DND-41 (cell line): ENCODE measurements at places on chromosomes 4 and X.

DNA sequence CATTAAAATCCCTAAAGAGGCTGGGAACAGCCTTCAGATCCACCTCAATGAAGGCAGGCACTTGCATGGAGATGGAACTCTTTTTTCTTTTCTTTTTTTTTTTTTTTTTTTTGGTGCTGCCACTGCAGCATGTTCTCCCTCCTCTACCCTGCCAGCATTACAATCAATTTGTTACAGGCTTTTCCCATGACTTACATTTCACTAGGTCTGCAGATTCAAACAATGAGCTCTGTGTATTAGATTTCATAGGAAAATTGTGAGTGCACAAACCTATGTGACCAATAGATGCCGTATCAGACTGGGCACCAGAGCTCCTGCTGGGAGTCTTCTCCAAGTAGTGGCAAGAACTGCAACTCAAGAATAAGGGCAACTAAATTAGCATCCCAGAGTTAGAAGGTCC, 63.8 kb upstream of the GABRQ start:
- no peak for DNase-seq

DNA sequence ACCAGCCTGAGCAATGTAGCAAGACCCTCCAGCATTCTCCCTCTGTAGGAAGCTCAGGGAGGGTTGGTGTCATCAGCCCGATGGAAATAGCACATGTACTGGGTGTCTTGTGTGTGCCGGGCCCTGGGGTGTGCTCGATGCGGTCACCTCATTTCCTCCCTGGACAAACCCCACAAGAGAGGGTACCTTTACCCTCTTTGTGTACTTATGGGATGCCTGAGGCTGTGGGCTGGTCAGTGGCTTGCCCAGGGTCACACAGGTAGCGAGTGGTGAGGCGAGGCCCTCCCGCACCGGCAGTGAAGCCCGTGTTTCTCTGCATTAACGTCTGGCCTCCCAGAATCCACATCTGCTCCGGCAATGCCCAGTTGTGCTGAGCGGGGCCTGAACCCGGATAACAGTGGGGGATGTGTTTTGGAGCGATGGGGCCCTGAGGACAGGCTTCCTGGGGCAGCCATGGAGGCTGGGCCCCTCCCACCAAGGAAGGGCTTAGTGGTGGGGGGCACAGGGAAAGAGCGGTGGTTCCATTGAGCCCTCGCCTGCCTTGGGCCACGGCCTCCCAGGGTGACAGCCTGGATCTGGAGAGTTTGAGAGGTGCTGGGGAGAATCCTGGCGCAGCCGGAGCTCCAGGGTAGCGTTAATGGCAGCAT, 8.1 kb downstream of the PSAPL1 start:
- DNase-seq = no peak

DNA sequence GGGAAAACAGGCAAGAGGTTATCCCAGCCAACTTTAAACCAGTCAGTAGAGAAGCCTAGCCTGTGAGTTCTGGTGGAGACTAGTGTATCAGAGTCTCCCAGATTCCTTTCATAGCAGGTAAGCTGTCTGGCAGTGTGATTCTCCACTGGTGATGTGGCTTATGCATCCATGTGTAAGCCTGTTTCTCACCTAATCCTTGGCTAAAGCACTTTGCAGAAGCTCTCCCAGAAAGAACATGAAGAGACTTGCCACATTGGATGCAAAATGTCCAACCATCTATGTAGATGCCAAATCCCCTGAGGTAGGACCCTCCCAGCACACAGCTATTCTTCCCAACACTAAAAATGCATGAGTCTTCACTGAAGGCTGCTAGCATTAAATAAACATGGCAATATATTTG, 111.7 kb downstream of the CHRNA9 start:
- DNase-seq = no peak

DNA sequence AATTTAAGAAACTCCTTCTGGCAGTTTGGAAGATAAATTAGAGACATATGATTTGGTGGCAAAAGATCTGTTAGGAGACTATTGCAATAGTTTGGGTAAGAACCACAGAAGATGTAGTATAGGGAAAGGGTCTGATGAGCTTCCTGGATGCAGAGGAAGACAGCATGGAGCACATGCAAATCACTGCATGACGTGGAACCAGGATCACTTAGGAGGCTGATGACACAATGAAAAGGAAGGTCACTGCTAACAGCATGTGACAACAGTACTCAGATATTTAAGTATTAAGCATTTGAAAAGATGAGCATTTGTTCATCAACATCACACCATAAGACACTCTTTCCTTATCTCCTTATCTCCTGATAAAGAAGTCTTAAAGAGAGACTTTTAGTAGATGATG, 167.8 kb upstream of the LDB2 start:
- no peak for DNase-seq

- no peak for DNase-seq
Observed at GRCh38 chr4:122803788-122804208, 22.8 kb upstream of the FGF2 start.

- DNase-seq = no peak
Observed at GRCh38 chr4:16687011-16687410, 211.4 kb downstream of the LDB2 start.

DNA sequence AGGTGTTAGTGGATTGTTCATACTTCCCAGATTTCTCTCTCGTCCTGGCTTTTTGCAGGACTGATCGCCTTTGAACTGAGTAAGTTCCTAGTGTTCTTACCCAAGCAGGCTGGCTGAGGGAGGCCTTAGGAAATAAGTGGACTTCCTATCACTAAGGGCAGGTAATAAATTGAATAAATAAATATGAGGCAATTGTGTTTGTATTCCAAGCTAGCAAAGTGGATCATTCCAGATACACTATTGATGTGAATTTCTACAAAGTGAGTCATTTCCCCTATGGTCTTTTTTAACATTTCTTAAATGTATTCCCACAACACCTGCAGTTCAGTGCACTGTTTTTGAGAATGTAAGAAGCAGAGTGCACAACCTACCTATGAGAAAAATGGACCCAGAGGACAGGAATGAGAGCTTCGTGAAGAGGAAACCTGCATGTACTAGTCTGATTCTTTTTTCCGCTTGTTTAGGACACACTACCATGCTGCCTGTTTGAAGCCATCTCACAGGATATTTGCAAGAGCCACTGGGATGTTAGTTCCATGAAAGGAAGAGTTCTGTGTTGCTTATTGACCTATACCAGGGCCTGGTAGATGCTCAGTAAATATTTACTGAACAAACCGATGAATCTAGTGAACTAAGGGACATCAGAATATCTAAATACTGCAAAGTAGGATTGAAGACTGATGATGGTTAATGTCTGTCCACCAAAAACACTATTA, 29.0 kb upstream of the SMAD1 start:
- DNase-seq = no peak

GRCh38 chr4:10144966-10145365, 28.4 kb upstream of the WDR1 start:
- DNase-seq = no peak

DNA sequence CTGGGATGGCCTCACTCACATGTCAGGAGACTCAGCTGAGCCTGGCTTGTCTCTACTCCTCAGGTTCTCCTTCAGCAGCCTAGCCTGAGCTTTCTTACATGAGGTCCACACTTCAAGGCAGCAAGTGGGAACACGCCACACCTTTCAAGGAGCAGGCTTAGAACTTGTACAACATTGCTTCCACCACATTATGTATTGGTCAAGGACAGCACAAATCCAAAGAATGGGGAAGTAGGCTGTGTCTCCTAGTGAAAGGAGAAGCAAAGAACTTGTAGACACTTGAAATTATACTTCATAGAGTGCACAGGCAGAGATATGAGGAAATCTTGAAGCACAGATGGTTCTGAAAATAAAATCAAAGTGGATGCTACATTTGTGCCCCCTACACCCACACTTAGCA, 120.9 kb upstream of the NOCT start:
- DNase-seq = no peak
